Uterus (tissue), 4 donors: ENCODE measurements at places on chromosomes 5 and 9. TPM values are rescaled to one million over a fixed set of nuclear protein-coding genes. Genes with fewer than 3 reads are reported as not detected.

PCDHGA10 gene
- 8.9 TPM for total RNA-seq

RAB3C gene
- total RNA-seq: not detected

EIF4E1B gene
- total RNA-seq: not detected

ADGRV1 gene
- 1.9 TPM for total RNA-seq

PLAC8L1 gene
- total RNA-seq: not detected

DNA sequence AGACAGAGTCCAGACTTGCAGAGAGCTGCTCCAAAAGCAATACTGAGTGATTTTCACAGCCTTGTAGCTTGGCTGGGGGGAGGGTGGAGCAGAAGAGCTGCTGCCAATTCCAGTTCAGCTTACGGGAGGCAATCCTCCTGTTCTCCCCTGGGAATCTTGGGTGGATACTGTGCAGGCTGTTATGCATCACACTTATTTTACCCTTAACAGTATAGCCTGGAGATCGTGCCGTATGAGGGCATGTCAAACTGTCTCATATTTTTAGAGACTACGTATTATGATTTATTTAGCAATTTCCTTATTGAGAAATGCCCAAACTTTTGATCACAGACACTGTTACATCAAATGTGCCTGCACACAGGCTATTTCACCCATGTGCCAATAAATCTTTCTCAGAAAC is 85.2 kb downstream of the BASP1 start:
- no peaks in the 10 kb centered on the region for H3K36me3 ChIP-seq
- H3K4me3 ChIP-seq: no peak overlapping the region
- peak; percentile 30 for DNase-seq

GRCh38 chr9:113372059-113372458 is 4.7 kb downstream of the HDHD3 start:
- no peaks in the 10 kb centered on the region for H3K4me1 ChIP-seq
- H3K36me3 ChIP-seq: no peaks in the 10 kb centered on the region
- no peak overlapping the region for H3K27ac ChIP-seq
- no peaks in the 10 kb centered on the region for H3K27me3 ChIP-seq
- no peak for DNase-seq

DNA sequence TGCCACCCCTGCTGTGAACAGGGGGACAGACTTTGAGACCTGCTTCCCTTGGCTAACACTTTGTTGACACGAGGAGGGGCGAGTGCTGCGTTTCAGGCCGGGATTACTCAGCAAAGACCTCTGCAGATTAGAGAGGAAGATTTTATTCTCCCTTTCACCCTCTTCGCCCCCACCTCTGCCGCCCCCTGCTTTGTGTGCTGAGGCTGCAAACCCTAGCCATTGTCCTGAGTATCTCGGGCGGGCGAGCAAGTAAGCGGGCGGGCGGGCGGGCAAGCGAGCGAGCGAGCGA is 6.0 kb downstream of the ISL1 start:
- H3K4me1 ChIP-seq: no peaks in the 10 kb centered on the region
- H3K27ac ChIP-seq: no peak overlapping the region
- no peaks in the 10 kb centered on the region for H3K27me3 ChIP-seq
- DNase-seq: no peak
- H3K36me3 ChIP-seq: no peaks in the 10 kb centered on the region
- no peak overlapping the region for H3K4me3 ChIP-seq

DNA sequence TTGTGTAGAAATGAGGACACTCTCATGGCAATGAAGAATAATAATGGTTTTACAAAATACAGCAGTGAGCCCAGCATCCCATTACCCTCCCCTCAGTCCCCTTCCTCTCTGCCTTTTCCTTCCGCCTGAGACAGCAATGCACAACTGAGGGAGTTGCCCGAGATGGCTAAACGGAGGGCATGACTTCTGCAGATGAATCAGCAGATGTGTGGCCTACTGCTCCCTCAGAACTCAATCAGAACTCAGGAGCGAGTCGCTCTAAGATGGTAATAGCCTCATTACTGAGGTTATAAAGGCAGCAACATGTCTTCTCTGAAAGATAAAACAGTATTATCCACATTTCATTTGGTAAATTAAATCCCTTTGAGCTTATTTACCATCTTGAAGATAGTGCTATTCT is 326.6 kb downstream of the ENC1 start:
- DNase-seq: no peak
- no peak overlapping the region for H3K27ac ChIP-seq
- H3K4me1 ChIP-seq: no peaks in the 10 kb centered on the region
- no peaks in the 10 kb centered on the region for H3K27me3 ChIP-seq
- H3K4me3 ChIP-seq: no peak overlapping the region

GRCh38 chr5:64074533-64074932 is 91.1 kb upstream of the RNF180 start:
- H3K36me3 ChIP-seq: no peaks in the 10 kb centered on the region
- H3K27ac ChIP-seq: no peak overlapping the region
- no peak overlapping the region for H3K4me3 ChIP-seq
- H3K4me1 ChIP-seq: no peaks in the 10 kb centered on the region
- no peaks in the 10 kb centered on the region for H3K27me3 ChIP-seq

DNA sequence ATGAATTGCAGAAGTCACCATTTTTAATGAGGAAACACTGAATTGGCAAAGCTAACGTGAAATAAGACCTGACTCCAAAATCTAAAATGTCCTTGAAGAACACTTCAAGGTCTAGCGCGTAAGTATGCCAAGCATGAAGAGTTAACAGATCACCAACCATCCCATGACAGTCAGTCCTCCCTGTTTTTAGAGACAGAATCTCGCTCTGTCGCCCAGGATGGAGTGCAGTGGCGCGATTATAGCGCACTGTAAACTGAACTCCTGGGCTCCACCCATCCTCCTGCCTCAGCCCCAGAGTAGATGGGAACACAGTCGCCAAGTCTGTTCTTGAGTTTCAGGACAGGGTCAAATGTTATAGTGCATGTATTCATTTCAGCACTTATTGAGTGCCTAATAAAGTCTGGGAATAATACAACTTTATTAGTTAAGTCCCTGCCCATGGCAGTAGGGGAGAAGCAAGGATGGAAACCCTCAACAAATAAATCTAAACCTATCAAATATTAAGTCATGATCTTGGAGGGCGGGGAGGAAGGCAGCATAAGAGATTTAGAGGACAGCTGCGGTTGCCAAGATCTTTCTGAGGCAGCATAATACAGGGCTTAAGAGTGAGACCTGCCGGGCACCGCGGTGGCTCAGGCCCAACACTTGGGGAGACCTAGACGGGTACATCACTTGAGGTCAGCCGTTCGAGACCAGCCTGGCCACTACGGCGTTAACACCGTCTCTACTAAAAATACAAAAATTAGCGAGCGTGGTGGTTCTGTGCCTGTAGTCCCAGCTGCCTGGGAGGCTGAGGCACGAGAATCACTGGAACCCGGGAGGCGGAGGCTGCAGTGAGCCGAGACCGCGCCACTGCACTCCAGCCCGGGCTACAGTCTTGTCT is 1.1 kb downstream of the ATPSCKMT start:
- no peak for DNase-seq
- H3K4me3 ChIP-seq: peak overlapping the region; percentile 74
- peaks cover 8% of the 10 kb centered on the region for H3K4me1 ChIP-seq
- H3K27ac ChIP-seq: peak overlapping the region; percentile 96
- no peaks in the 10 kb centered on the region for H3K27me3 ChIP-seq

- H3K27me3 ChIP-seq: no peaks in the 10 kb centered on the region
- H3K4me3 ChIP-seq: peak overlapping the region; percentile 87
- no peaks in the 10 kb centered on the region for H3K4me1 ChIP-seq
- no peaks in the 10 kb centered on the region for H3K36me3 ChIP-seq
- H3K27ac ChIP-seq: peak overlapping the region; percentile 89
These were observed 1.9 kb downstream of the SDHA start for GRCh38 chr5:219991-220390.

GRCh38 chr5:89388872-89389271 is 505.9 kb upstream of the MEF2C start:
- H3K27ac ChIP-seq: no peak overlapping the region
- no peak for DNase-seq
- no peaks in the 10 kb centered on the region for H3K27me3 ChIP-seq
- no peaks in the 10 kb centered on the region for H3K4me1 ChIP-seq
- no peak overlapping the region for H3K4me3 ChIP-seq

GRCh38 chr9:13570068-13570974 is 290.8 kb upstream of the MPDZ start:
- peak overlapping the region; percentile 56 for H3K27ac ChIP-seq
- H3K27me3 ChIP-seq: no peaks in the 10 kb centered on the region
- no peaks in the 10 kb centered on the region for H3K36me3 ChIP-seq
- no peaks in the 10 kb centered on the region for H3K4me1 ChIP-seq
